ENCODE measurements at places on chromosomes 6 and 20.

DNA sequence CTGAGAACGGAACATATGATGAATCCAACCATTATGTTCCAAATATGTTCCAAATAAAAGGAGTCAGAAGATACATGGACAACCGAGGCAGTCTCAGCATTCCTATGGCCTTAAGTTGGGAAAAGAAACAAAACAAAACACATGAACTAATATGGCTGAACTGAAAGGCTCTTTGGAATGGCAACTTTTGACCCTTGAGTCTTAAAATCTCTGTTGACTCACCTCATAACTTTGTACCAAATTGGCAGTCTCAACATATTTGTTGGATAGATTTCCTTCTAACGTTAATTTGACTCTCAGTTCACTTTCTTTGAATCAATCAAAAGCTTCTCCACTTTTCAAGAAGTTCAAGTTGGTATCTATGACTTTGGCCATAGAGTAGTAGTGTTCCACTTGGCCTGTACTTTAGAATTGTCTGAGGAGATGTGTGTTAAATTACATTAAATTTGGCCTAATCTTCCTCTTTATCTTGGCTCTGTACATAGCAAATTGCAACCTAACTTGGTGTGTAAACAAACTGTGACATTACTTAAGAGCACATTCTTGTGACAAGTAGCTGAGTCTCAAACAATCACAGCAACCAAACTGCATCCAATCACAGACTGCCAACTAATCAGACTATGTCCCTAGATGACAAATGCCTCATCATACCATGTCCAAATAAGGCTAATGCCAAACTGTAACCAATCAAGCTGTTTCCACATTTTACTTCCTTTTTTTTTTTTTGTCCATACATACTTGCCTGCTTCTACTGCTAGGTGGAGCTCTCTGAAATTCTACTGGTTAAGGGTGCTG, 208.8 kb downstream of the BMP2 start:
- DNase-seq: no peak

DNA sequence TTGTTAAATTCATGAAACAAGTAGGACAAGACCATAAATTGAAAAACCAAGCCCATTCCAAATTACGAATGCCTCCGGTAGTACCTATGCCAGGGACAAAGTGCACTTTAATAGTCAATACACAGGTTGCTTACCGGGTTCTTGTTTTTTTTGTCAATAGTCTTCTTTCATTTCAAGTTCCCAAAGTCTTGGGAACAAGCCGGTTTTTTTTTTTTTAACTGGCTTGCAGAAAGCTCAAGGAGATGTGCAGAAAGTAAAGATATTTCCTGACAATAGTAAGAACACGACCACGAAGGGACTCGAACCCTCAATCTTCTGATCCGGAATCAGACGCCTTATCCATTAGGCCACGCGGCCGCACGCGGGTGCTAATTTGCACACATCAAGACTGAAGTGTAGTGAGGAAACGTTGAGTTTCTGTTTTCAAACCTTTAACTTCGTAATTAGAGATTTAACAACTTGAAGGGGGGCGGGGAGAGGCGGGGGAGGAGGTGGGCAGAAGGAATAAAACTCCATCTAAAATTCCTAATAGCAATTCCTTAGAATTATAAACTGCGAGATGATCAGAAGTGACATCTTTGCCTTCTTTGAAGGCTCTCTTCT, 181.0 kb downstream of the TRIM27 start:
- peak; percentile 85 for DNase-seq

GRCh38 chr6:135419162-135419561, 78.4 kb downstream of the AHI1 start:
- DNase-seq: no peak

- no peak for DNase-seq
Observed at GRCh38 chr20:4261333-4262284, 246.3 kb upstream of the RNF24 start.

DNA sequence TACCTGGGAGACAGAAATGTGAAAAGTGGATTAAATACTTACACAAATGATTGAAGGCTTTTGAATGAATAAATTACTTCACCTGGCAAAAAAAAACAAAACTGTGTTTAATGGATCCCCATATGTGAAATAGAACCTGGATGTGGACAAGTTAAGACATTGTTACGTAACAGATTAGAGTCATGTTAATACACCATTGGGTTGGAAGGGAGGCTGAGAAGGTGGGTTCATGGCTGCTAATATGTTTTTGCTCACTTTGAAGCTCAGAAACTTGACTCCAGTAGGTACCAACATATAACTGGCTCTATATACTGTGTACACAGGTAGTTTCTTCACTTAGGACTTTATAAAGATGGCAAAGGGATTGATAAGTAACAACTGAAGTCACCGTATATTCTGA, 21.4 kb upstream of the TENT5A start:
- no peak for DNase-seq

DNA sequence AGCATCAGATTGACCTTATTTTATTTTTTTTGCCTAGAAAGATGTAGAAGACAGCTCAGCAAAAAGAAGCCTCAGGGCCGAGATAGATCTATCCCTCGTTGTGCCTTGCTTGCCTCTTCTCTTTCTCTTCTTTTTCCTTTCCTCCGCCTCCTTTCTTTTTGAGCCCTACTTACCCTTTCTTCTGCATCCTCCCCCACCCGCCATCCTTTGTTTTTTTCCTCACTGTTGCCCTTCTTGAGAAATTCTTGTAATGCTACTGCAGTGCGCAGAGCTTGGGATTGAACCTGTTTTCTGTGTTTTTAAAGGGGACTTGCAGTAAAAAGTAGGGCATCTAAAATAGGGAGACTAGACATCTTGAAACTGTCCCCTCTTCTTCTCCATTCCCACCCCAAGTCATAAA, 18.6 kb downstream of the RALY start:
- no peak for DNase-seq

GRCh38 chr20:43194137-43194536, 4.4 kb upstream of the PTPRT start:
- peak; percentile 36 for DNase-seq

- DNase-seq: peak; percentile 7
Observed at GRCh38 chr6:82131441-82131840, 116.1 kb downstream of the IBTK start.

GRCh38 chr20:59032713-59033059, 551 bp upstream of the ATP5F1E start:
- peak; percentile 88 for DNase-seq

- DNase-seq: no peak
Observed at GRCh38 chr20:15890407-15890982, 682.8 kb downstream of the KIF16B start.

DNA sequence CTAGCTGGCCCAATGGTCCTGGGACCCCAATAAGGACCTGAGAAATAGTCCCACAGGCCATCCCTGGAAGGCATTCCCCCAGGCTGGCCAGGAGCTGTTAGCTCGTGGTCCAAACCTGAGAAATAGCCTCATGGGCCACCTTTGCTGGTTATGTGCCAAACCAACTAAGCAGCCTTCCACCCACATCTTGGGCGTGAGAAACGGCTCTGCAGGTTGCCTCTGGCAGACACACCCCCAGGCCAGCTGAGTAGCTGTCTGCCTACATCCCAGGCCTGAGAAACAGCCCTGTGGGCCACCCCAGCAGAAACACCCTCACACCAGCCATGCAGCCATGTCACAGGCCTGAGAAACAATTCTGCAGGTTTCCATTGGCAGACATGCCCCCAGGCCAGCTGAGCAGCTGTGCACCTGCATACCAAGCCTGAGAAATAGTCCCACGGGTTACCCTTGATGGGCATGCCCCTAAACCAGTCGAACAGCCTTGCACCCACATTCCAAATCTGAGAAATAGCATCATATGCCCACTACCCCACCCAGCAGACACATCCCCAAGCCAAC, 567.8 kb upstream of the ID4 start:
- DNase-seq: no peak

GRCh38 chr20:43942667-43943285, 28.1 kb downstream of the TOX2 start:
- no peak for DNase-seq

- peak; percentile 3 for DNase-seq
Observed at GRCh38 chr6:62013719-62014118, 272.3 kb downstream of the KHDRBS2 start.

DNA sequence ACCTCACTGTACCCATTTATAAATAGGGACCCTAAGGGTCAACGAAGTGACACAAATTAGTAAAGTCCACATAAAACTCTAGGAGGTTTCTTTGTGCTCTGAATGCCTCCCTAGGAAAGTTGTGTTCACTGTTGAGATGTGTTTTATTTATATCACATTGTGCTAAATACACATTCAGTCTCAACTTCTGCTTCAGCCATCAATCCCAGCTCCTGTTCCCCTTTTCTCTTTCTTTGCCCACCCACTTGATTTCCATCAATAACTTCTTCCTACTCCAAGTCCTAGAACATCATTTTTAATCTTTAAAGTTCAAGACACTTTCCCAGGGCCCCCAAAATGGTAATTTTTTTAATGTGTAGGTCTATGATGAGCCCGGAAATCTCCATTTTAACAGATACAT, 208.3 kb upstream of the RAB32 start:
- no peak for DNase-seq

All from NCI-H82 (cell line).